ENCODE measurements at places on chromosomes 12 and 14.
A peak's percentile ranks its signal among the peaks of the same experiment; 100 is the strongest.

GRCh38 chr12:123280971-123281370 lies 9.3 kb upstream of the CDK2AP1 start:
- DNase-seq: no peak

DNA sequence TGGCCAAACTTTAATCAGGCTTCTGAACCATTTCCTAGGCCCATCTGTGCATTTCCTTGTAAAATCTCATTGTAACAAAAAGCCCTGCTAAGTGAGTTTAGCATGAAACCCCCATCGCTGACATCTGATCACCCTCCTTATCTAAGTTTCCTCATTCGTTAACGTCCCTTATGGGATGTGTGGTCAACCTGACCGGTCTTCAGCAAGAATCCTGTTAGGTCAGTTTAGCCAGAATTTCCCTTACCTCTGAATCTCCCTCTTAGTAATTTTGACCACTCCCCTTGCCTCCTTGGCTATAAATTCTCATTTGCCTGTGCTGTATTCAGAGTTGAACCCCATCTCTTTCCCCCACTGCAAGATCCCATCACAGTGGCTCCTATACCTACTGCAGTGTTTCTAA lies 239.3 kb downstream of the RMST start:
- no peak for DNase-seq

DNA sequence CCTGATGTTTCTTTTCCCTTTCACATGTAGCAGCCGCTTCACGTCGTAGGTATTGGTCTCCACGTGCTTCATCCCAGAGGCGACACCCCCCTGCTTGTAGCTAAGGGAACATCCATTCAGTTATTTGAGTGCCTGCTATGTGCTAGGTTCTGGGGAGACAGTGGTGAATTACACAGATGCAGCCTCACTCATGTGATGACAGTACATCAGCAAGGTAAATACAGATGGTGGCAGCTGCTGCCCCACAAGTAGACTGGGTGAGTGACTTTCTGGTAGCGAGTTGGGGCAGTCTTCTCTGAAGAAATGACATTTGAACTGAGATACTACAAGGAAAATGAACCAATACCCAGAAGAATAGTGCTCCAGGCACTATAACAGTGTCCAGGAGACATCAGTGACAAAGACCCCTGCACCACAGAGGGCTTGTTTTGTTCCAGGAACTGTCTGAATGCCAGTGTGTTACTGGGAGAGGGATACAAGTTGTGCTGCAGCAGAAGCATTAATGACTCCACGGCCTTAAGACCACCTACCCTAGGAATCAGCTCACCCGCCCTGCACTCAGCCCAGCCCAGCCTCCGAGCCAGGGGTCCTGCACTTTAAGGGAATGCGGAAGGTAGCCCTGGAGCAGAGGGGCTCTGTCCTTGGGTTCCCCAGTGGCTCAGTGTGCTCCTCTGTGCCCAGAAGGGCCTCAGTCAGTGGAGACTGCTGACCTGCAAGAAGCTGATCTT lies 7.3 kb downstream of the AVIL start:
- DNase-seq: no peak

GRCh38 chr14:79584679-79585078 lies 626.6 kb downstream of the DIO2 start:
- no peak for DNase-seq

- no peak for DNase-seq
These were observed 14.7 kb downstream of the RITA1 start for GRCh38 chr12:113200021-113200797.

GRCh38 chr14:100615736-100616695 lies 28.8 kb upstream of the BEGAIN start:
- no peak for DNase-seq

DNA sequence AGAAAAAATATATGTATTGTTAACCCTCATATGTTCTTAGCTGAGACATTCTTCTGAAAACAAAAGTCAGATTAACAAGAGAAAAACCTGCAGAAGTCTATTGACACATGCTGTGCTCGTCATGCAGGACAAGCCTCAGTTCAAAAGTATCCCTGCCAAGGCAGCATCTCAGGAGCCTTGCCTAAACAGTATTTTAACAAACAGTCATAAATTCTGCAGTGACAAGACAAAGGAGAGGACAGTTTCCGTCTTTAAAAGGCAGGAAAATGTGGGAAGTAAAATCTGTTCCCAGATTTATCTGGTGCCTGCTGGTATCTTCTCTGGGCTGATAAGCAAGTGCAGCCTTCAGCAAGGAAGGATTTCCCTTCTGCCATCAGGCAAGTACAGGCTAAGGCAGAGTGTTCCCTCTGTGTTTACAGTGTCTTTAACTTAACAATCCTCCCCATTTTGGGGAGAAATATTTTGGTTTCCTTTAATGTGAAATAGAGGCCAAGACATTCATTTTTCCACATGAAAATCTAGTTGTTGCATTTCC lies 480.2 kb upstream of the CCDC196 start:
- DNase-seq: no peak

DNA sequence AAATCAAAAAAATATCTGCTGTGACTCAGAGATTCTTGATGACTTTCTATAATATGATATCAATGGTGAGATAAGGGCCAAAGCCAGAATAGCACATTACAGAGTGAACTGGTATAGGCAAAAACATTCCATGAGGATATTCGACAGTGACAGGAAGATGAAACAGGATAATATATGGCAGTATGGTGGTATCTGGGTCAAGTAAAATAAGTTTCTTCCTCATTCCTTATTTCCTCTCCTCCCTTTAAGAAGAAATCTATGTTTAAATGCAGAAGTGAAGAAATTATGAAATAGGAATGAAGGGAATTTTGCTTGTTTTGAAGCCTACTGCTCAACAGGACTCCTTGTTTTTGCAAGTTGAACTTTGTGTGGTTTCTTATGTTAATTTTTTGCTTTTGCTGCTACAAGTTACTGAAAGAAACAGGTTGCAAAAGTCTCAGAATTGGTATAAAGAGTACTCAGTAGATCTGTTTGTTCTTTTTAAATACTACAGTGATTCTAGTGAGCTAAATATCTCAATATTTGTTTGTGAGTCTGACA lies 7.0 kb downstream of the ACSS3 start:
- DNase-seq: no peak

GRCh38 chr12:12990700-12991468 lies 9.2 kb downstream of the HEBP1 start:
- DNase-seq: no peak

DNA sequence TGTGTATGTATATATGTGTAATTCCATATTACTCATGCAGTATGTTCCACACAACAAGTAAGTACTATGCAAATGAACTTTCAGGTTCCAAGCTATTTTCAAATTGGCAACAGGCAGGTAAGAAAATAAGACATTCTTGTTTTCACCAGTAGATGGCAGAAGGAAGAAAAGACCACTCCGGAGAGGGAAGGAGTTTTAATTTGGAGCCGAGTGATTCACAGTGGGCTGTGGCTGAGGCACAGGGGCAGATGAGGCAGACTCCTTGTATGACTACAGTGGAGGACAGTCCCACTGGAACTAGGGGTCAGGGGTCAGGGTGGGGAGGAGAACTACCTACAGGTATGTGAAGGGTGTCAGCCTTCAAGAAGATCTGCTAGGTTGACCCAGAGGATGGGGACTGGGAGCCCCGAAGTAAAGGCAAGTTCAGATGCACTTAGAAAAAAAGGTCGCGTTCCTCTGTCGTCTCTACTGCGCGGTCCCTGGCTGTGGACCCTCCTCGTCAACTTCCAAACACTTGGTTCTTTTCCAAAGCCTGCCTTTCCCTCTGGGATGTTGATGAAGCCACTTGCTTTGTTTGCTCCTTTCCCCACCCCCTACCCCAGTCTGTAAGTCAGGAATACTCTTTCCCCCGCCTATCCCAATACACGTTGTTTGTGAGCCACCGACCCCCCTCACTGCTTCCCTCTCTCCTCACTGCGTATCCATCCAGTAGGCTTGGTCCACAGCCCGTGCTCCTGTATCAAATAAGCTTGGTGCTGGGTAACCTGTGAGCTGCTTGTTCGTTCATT lies 24.1 kb downstream of the DDX47 start:
- peak; percentile 24 for DNase-seq

DNA sequence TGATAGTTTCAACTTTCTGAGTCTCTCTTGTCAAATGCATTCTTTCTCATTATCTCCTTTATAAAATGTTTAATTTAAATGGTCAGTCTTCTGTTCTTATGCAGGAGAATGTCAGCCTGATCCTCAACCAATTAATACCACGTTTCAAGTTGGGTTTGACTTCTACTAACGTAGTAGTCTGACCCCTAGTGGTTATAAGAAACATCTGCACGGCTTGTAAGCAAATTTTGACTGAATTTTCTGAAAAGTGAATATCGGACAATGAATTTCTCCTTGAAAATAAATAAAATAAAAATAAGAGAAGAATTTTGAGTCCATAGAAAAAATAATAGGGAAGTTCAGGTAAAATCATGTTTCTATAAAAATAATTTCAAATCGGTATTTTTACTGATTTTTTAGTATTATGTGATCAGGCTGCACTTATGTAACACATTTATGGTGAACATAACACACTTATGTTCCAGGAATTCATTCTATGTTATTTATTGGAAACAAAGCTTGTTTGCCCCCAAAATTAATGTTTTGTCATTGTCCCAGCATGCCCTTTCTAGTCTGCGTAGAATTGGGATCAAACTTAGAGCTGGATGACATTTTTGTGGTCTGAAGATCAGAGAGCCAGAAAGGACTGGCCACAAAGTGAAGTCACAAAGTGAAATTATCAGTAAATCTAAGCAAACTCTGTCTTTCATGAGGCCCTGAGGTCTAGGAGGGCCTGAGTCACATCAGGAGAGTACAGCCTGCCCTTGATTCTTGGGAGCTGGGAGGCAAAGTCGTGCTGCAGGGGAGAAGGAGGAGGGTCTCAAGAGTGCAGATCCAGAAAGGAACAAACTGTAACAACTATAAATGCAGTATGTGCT lies 101.2 kb upstream of the STXBP6 start:
- no peak for DNase-seq

- DNase-seq: no peak
These were observed 1.0 kb downstream of the ZDHHC22 start for GRCh38 chr14:77140359-77141213.

DNA sequence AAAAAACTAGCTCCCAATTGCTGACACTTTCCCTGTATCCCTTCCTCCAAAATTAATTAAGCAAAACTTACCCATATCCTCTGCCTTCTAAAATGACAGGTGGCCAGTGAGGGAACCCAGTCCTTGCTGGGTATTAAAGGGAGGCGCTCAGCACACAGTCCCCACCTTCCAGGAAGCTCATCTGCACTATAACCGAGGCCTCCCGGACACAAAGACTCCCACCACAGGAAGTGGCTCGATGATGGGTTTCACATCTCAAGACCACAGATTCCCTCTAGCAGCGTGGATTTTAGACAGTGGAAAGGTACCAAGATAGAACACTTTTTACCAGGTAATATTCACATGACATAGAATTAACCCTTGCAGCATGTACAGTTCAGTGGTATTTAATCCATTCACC lies 126.8 kb upstream of the NCOR2 start:
- no peak for DNase-seq

- no peak for DNase-seq
These were observed 289.3 kb downstream of the FBXL14 start for GRCh38 chr12:1305063-1305434.

- DNase-seq: no peak
These were observed 81.0 kb downstream of the NTS start for GRCh38 chr12:85955127-85955526.

DNA sequence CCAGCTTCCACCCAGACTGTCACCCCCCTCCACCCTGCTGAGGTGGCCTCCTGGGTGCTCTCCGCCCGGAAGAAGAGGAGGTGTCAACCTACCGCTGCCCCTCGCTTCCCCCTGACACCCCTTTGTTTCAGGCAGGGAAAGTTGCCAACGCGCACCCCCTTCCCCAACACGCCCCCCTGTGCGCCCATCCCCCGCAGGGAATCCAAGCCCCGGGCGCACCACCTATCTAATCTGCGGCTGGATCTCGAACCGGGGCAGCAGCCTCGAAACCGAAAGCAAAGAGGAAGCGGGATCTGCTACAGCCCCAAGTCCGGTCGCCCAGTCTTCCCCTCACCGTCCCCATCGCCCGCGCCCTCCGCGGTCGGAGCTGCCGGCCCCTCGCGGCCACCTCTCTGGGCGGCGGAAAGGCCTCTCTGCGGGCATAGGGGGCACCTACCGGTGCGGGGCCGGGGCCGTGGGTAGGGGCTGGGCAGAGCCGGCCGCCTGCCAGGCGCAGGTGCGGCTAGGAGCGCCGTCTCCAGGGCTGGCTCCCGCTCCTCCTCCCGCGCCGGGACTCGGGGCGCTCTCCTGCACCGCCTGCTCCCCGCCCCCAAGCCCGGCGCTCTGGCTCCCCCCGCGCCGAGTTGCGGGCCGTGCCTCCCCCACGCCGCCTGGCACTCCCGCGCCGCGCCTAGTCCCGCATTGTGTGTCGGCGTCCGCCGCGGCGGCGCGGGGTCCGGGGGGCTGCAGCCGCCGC lies 18.3 kb upstream of the PLEKHH1 start:
- DNase-seq: peak; percentile 17

GRCh38 chr12:55818140-55818728 lies 393 bp downstream of the ORMDL2 start:
- DNase-seq: no peak

GRCh38 chr12:109239179-109239578 lies 69.9 kb downstream of the FOXN4 start:
- DNase-seq: no peak

DNA sequence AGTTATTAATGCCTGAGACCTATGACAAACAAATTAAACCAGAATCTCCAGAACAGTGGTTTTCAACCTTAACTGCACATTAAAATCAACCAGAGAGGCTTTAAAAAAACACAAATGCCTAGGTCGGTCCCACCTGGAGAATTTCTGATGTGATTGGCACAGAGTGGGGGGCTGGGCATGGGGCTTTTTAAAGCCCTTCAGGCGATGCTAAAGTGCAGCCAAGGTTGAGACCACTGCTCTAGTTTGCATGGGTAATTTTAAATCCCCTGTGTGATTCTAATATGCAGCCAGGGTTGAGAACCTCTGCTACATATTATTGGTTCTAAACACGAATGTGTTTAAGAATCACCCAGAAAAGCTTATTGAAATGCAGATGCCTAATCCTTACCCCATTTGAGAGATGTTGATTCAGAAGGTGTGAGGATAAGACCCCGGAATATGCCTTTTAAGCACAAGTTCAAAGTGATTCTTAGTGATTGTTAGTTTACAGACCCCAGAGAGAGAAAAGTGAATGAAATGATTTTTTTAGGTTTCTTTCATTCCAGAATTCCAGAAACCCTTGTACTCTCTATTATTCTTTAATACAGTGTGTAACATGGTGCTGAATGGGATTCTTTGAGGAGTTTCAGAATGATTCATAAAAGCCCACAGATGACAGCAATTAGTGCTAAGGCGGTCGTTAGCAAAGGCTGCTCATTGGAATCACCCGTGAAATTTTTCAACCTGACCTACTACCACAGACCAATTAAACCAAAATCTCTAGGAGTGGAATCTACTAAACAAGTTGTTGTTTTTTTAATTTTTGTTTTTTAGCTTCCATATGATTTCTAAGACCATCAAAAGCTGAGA lies 44.9 kb downstream of the LIN7A start:
- no peak for DNase-seq
